NCI-H1417 treated with DMSO at 0.1 percent for 48 hours (cell line): ENCODE measurements at places on chromosomes 7 and 10.

- DNase-seq: no peak
Observed at GRCh38 chr10:98257961-98258360, 10.0 kb downstream of the LOXL4 start.

DNA sequence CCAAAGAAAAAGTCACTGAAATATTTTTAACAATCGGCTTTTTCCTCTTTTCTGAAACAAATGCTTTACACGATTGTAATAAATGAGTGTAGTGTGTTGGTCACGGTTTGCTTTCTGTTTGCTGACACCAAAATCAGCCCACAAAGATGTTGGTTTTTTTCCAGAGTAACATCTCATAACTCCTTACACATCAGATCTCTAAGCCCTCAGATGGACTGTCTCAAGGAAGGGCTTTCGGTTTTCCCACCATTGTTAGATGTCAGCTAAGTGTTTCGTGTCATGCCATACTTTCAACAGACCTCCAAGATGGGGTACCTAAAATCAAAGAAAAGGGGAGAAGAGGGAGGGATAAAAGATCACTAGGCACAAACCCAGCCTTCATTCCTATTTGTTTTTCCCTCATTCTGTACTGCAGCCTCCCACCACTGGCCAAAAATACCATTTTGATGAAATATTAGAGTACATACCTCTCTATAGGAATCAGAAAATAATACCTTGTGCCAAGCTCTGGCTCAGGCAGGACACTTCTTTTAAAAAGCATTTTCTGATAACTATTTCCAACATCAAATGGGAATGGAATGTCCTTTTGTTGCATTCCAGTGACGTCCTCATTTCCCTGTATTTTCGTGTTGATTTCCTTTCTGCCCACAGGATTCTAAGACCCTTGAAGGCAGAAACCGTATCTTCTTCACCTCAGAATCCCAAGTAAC is 159.1 kb downstream of the DGKI start:
- DNase-seq: no peak

DNA sequence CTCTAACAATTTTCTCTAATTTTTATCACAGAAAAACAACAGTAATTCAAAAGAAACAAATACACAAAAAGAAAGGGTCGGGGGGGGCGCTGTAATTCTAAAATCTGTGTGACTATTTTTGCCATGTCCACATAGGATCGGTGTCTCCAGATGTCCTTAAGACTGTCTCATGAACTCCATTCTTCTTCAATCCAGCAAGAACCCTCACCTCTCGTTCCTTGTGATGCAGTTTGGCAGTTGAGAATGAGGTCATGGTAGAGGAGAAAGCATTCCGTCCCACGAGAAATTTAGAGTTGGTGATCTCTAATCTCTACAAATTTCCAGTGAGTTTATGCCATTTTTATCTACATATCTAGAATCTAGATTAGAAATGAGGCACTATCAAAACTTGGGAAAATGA is 394.7 kb downstream of the TFEC start:
- DNase-seq: no peak

GRCh38 chr10:50993771-50994251 is 80.5 kb upstream of the PRKG1 start:
- DNase-seq: no peak

DNA sequence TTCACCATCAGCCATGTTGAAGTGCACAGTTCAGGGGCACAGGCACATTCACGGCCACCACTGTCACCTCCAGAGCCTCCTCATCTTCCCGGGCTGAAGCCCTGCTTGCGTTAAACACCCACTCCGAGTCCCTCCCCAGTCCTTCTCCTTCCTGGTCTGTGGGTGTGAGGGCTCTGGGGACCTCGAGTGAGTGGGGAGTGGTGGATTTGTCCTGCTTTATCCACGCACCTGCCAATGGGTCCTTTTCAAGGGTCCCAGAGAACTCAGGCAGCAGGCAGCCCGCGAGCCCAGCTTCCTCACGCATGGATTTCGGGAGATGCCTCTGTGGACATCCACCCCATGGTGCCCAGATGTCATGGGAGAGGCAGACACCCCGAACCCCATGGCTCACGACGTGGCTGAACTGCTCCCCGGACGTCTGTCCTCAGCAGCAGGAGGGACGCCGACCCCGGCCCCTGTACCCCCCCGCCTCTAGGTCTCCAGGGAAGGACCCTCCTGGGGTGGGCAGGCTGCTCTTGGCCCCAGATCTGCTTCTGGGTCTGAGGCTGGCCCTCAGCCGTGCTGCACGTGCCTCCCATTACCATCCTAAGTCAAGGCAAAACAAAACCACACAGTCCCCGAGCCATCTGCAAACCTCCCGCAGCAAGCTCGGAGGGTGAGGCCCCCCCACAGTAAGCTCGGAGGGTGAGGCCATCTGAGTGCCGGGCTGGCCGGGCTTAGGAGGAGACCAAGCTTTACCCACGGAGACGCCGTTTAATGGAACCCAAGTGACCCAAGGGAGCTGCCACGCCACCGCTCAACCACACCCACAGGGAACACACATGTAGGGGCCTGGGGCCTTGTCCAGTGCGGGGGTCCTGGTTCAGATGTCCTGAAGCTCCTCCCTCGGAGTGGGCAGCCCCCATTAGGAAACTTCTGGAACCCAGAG is 9.0 kb downstream of the CYP2W1 start:
- no peak for DNase-seq

DNA sequence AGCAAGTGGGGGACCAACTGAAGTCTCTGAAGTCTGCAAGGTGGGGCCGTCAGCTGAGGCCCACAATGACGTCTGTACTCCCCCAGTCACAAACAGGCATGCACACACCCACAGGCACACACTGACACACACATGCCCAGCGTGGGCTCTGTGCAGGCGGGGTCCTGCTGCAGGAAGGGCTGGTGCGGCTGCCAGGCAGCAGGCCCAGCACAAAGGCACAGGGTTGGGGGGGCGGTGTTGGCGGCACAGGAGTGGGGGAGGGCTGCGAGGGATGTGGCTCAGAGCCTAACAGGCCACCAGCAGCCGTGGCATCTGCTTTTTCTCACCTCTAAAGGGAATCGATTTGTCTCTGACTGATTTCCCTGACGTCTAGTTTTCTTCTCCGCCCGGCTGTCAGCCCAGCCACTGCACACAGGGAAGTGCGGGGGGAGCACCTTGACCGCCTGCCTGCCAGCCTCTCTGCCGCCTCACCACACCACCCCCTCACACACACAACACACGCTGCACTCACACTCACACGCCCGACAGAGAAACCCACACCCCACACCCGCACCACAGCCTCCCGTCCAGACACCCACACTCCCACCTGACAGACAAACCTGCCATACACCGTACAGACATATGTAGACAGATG is 43.5 kb upstream of the ZMIZ1 start:
- DNase-seq: no peak
